ENCODE measurements at places on chromosomes 4 and X.

GRCh38 chr4:168887809-168888208 lies 122.2 kb downstream of the CBR4 start:
- no peak for DNase-seq

- DNase-seq, result no peak
Measured at GRCh38 chr4:25743971-25744370, 88.3 kb downstream of the SLC34A2 start.

DNA sequence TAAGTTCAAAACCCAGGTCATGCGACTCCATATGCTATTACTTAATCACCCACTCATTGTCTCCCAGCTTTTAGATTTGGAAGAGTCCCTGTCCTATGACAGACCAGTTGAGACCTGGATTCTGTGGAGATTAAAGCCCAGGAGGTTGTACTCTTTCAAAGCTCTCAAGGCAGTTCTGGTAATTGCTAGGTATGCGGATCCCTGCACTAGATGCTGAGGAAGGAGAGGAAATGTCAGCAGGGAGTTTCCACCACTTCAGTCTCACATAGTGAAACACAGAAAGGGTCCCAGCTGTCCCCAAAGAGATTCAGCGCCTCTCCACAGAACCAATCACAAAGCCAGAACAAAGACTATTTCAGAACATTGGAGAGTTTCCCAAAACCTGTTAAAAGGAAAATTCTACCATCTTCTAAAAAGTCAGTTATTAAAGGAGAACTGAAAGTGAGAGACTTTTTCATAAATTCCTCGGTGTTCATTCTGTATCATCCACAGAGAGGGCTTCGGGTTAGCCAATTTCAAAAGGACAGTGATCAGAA lies 53.4 kb downstream of the IRF2 start:
- peak; percentile 88 for DNase-seq

GRCh38 chr4:131613086-131613823 lies 1535.8 kb upstream of the PCDH10 start:
- DNase-seq, result peak; percentile 5

DNA sequence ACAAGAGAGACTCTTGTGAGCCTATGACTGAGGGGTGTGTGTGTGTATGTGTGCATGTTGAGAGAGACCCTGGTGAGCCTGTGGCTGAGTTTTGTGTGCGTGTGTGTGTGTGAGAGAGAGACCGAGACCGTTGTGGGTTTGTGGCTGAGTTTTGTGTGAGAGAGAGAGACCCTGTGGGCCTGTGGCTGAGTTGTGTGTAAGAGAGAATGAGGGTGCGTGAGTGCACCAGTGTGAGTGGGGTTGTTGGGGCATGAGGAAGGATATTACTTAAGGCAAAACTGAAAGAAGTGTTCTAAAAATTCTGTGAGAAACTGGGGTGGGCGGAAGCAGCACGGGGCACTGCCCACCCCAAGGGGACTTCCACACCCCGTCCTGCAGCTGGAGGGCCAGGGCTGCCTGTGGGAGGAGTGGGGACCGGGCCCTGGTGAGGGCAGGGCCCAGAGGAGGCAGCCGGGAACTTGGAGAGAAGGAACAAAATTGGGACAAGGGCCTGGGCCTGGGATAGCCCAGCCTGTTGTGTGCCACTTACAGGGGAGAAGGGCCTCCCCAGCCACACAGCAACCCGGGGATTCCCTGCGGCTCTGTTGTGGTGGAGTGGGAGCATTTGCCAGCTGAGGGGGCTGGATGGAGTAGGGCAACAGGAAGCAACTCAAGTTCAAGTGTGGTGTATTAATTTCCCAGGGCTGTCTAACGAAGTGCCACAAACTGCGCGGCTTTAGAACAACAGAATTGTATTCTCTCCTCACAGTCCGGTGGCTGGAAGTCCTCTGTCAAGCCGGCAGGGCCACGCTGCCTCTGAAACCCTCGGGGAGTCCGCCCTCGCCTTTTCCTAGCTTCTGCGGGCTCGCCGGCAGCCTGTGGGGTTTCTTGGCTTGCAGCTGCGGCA lies 22.1 kb downstream of the TMEM131L start:
- peak; percentile 94 for DNase-seq

DNA sequence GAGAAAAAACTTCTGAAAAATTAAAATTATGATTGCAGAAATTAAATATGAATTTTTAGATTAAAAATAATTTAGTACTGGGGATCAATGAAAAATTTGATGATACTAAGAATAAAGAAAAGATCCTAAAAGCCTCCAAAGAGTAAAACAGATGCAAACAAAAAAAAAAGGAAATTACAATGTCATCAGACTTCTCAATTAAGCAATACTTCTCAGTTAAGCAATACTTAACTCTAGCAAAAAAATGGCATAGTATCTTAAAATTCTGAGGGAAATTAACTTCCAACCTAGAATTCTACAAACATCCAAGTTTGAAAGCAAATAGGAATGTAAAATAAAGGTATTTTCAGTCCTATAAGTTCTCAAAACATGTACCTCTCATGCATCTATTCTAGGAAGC lies 141.2 kb upstream of the INTU start:
- DNase-seq, result no peak

All from GM12865 (cell line).